ENCODE measurements at places on chromosomes 2 and 18.

DNA sequence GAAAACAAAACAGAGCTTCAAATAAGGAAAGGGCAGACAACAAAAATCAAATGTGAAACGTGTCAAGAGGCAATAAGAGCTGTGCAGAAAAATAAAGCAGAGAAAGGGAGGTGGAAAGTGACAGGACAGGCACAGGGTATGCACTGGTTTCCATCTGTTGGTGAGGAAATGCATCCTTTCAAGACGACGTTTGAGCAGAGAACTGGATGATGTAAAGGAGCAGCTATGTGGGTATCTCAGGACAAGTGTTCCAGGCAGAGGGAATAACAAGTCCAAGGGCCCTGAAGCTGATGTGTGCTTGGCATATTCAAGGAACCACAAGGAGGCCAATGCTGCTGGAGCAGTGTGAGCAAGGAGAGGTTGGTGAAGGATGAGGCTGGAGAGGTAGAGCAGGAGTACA lies 168.9 kb upstream of the SERPINE2 start:
- DNase-seq: no peak

DNA sequence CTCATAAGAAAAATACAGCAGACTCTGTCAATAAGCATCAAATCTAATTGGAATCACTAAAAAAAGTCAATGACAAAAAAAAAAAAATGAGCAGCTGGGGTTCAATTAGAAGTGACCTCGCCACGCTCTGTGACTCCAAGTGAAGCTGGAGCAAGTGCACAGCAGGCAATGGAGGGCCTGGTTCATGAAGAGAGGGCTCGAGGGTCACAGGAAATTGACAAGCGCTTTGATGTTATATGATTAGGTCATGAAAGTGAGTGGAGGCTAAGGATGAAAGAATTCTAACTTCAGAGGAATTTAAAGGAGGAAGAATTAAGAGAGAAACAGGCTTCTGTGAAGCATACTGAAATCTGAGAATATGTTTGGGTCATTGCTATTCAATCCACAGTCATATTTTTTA lies 85.4 kb upstream of the TMEM18 start:
- DNase-seq: no peak

- DNase-seq: no peak
These were observed 31.8 kb downstream of the TBC1D8 start for GRCh38 chr2:101119431-101119830.

- no peak for DNase-seq
These were observed 278.7 kb downstream of the GULP1 start for GRCh38 chr2:188570370-188570769.

GRCh38 chr2:233063269-233063975 lies 3.3 kb downstream of the INPP5D start:
- no peak for DNase-seq

DNA sequence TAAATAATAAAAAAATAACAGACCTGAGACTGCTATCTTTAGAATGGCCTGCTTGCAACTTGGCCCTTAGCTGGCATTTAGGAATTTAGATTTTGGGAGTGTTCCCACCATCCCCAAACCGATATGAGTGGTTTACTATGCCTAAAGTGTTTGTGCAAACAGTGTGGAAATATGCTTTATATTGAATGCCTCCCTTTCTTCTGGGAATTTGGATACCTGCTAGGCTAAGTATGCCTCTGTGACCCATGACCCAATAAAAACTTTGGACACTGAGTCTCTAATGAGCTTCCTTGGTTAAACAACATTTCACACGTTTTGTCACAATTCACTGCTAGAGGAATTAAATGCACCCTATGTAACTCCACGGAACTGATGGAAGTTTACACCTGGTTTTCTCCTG lies 73.2 kb downstream of the BMPR2 start:
- DNase-seq: no peak

Measured in activated CD4-positive, alpha-beta T cell treated with anti-CD3 and anti-CD28 coated beads, Interleukin-10, Interleukin-2, amounts not matched to agents 100 ng/mL and 50 ng/mL, durations not matched to agents 16 hours and 8 hours (primary cell).